ENCODE measurements at places on chromosomes 11 and 22.

GRCh38 chr11:57936050-57936418 lies 87.6 kb upstream of the OR9Q1 start:
- no peak for DNase-seq

GRCh38 chr11:80727315-80727714 lies 1286.5 kb upstream of the TENM4 start:
- DNase-seq, result no peak

DNA sequence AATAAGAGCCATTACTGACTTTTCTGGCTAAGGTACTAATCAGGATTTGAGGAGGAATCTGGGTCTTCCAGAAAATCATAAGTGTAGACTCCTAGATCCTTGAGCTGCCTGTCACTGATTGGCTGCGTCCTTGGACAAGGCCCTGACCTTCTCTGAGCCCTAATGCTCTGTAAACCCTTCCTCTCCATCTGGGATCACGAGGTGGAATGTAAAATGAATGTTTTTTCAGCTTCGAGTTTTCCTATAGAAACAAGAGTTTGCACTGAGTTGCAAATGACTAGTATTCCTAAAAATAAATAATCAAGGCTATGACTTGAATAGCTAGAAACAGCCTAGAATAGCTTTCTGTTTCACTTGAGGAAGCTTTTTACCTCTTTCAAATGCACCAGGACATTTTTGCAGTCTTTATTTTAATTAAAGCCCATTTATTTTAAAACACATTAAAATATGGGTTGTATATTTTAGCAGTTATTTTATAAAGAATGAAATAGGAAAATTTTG lies 1.1 kb upstream of the DIXDC1 start:
- DNase-seq, result no peak

GRCh38 chr11:7645206-7645605 lies 28.1 kb downstream of the CYB5R2 start:
- no peak for DNase-seq

DNA sequence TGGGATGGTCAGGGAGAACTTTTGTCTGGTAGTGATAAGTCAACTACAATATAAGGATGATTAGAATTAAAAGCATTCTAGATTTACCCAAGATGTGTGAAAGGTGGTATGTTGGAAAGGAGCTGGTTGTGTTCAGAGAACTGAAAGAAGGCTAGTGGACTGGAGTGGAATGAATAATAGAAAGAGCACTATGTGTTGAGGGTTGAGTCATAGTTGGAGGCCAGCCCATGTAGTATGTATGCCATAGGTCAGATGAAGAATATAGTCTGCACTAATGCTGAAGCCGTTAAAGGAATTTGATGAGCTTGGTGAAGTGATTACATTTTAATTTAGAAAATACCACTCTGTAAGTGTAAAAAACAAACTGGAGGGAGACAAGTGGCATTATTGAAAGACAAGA lies 514.1 kb downstream of the CNTN5 start:
- no peak for DNase-seq

DNA sequence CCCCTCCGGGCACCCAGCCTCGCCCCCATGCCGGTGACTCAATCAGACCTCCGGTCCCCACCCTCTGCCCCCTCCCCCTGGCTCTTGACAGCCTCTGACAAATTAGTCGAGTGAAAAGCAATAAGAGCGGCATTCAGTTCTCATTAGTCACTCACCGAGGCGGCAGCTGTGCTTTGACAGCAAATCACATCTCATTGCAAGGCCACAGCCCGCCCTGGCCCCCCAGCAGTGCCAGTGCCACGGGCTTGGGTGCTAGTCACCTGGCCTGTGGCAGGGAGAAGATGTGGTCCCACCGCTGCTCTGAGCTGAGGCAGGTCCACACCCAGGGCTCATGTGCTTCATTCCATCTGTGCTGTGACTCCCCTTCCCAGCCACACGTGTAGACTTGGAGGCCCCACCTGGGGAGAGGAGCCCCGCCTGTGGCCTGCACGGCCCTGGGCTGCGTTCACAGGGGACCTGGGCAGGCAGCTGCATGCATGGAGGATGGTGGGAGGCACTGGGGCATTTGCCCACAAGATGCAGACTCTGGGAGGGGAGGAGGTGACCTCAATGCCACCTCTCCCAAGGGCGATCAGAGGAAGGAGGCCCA lies 7.4 kb upstream of the TH start:
- peak; percentile 91 for DNase-seq

DNA sequence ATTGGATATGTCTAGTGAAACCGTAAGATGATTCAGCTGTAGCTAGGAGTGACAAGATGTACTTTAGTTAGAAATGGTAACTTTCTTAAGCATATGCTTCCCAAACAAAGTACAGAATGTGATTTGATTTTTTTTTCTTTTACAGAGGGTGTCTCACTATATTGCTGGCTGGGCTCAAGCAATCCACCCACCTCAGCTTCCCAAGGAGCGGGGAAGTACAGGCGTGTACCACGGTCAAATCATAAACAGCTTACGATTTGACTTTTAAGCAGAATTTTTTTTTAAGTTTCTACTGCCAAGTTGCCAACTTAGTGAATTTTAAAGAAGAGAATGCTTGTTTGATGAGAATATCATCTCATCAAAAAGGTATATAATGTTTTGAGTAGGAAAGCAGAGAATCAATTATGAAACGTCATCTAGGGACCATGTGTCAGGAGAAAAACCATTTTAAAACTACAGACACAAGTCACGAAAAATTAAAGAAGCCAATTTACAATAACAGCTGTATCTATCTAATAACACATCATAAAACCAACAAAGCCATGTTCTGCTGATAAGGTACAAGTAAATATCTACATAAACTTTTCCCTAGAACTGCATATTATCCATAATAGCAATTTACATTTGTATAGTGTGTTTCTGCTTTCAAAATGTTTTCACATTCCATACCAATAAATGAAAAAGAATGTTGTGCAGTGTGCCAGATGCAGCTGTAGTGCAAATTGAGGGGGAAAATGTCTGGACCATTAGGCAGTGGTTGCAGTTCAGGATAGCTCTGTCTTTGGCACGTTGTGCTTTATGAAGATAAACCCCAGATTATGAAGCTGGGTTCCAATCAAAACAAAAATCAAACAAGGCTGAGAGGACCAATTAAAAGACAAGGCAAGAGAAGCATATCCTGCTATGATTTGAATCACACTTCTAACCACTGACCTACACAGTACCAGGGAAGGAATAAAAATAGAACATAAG lies 33.7 kb upstream of the USP47 start:
- DNase-seq, result no peak

GRCh38 chr11:15927196-15927863 lies 429.0 kb downstream of the SOX6 start:
- no peak for DNase-seq

DNA sequence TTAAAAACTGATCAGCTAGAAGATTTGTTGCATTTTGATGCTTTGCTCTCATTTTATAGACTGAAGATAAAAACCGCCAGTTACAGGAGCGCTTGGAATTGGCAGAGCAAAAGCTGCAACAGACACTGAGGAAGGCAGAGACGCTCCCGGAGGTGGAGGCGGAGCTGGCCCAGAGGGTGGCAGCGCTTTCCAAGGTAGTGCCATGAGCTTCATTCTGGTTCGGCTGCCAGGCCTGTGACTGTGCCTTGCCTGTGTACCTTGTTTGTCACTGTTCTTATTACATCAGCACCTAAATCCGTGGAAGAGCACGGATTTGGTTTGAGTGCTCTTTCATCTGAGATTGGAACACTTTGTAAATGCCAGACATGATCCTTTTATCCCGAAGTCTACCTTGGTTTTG lies 61.4 kb downstream of the PPFIA1 start:
- DNase-seq, result no peak
